Activated CD4-positive, alpha-beta T cell treated with anti-CD3 and anti-CD28 coated beads for 24 hours (primary cell): ENCODE measurements at places on chromosomes 2 and 18.

DNA sequence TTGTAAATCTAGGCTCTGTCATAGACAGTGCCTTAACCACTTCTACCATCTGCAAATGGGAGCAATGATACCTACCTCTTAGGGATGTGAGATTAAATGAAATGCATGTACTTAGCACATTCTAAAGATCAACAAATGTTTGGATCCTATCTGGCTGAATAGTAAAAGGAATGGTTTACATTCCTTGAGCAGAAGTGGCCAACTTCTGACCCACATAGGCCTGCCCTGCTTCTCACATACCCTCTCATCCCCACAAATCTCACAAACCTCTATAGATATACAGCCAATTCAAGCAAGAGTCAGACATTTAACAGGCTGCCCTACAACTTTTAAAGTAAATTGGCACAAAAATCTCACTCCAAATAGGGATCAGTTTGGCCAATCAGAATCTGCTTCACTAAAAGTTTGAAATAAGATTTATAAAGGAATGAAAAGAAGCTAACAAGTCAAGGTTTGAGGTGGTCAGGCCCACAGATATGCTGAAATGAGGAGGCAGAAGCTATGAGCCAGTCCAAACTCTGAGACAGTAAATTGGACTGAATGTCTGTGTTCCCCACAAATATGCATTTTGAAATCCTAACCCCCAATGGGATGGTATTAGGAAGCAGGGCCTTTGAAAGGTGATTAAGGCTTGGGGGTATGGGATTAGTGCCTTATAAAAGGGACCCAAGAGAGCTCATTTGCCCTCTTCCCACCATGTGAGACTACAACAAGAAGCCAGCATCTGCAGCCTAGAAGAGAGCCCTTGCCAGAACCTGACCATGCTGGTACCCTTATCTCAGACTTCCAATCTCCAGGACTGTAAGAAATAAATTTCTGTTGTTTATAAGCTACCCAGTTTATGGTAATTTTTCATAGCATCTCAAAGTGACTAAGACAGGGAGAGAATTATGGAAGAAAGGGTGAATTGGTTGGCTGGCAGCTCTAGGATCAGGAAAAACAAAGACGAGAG is 227.8 kb upstream of the RBMS1 start:
- DNase-seq = no peak

GRCh38 chr2:111659361-111660333 is 224.3 kb downstream of the ANAPC1 start:
- no peak for DNase-seq

GRCh38 chr2:185441486-185442005 is 297.1 kb upstream of the FSIP2 start:
- no peak for DNase-seq

DNA sequence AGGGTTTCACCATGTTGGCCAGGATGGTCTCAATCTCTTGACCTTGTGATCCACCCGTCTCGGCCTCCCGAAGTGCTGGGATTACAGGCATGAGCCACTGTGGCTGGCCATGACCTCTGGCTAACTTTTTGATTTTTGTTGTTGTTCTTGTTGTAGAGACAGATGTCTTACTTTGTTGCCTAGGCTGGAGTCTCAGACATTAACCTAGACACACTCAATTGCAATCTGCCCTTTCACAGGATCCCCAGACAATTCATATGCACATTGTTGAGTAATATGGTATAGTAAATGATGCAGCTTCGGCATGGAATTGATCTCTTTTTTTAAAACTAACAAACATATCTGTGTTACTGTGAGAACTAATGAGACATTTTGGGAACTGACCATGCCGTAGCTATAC is 130.5 kb upstream of the CCDC195 start:
- no peak for DNase-seq

GRCh38 chr18:60500960-60501359 is 128.4 kb upstream of the MC4R start:
- DNase-seq = no peak

GRCh38 chr2:125516496-125517109 is 1139.4 kb upstream of the GYPC start:
- no peak for DNase-seq

DNA sequence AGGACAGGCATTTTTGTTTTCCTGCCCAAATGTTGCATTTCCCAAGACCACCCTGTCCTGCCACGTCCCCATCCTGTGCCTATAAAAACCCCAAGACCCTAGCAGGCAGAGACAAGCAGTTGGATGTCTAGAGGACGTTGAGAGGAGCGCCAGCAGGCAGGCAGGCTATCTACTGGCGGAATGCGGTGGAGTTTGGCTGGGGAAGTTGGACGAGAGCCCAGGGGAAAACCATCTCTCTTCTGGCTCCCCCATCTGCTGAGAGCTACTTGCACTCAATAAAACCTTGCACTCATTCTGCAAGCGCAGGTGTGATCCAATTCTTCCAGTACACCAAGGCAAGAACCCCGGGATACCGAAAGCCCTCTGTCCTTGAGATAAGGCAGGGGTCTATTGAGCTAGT is 72.5 kb downstream of the ARL6IP6 start:
- no peak for DNase-seq

GRCh38 chr2:205660521-205661124 is 21.7 kb upstream of the NRP2 start:
- no peak for DNase-seq

- no peak for DNase-seq
Observed at GRCh38 chr2:231614559-231615057, 21.9 kb downstream of the TEX44 start.

- no peak for DNase-seq
Observed at GRCh38 chr2:171320208-171320621, 113.6 kb downstream of the METTL8 start.

DNA sequence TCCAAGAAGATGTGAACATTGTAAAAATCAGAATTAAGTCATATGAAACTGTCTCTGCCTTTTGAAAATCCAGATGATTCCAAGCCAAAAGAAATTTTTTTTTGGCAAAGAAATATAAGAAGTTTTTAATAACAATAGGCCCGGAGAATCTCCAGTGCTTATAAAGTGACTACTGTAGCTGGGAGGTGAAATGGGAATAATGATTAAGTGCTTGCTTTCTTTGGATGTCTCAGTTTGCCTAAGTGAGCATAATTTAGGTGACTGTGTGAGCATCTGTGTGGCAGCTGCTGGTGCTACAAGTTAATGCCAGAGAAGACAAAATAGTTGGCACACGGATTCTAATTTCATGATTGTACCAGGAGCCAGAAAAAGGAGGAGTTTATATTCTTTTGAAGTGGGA is 185.0 kb downstream of the LTBP1 start:
- no peak for DNase-seq

DNA sequence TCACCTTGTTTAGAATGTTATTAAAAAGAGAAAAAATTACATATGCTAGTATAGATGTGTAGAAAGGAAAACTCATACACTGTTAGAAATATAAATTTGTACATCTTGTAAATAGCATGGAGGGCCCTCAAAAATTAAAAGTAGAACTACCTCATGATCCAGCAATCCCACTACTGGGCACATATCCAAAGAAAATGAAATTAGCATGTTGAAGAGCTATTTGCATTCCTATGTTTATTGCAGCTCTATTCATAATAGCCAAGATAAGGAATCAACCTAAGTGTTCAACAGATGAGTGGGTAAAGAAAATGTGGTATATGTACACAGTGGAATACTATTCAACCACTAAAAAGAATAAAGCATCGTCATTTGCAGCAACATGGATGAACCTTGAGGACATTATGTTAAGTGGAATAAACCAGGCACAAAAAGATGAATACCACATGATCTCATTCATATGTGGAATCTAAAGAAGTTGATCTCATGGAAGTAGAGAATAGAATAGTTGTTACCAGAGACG is 251.5 kb upstream of the THUMPD2 start:
- no peak for DNase-seq

DNA sequence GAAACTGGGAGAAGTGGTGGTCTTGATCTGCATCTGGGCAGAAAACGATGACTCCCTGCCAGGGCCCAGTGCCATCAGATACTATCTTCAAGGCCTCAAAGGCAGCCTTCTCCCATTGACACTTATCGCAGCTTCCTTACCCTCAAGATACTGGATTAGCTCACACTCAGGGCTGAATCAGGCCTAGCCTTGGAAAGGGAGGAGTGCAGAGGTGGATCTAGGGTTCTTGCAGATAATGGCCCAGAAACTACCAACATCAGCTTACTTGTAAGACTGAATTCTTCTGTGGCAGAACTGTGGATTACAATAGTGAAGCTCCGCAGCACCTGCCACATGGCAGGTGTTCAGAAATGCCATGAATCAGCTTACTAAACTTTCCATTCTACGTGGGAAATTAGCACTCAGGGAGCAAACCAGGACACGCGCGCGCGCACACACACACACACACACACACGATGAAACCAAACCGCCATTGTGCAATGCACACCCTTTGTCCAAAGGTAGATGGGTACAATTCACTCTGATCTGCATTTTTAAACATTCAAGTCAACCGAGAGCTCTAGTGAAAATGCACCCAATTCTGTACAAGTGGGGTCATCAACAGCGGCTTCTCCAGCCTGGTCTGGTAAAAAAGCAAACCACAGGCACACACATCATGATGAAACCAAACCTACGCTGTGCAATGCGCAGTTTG is 26.3 kb upstream of the TMEM182 start:
- DNase-seq = no peak

DNA sequence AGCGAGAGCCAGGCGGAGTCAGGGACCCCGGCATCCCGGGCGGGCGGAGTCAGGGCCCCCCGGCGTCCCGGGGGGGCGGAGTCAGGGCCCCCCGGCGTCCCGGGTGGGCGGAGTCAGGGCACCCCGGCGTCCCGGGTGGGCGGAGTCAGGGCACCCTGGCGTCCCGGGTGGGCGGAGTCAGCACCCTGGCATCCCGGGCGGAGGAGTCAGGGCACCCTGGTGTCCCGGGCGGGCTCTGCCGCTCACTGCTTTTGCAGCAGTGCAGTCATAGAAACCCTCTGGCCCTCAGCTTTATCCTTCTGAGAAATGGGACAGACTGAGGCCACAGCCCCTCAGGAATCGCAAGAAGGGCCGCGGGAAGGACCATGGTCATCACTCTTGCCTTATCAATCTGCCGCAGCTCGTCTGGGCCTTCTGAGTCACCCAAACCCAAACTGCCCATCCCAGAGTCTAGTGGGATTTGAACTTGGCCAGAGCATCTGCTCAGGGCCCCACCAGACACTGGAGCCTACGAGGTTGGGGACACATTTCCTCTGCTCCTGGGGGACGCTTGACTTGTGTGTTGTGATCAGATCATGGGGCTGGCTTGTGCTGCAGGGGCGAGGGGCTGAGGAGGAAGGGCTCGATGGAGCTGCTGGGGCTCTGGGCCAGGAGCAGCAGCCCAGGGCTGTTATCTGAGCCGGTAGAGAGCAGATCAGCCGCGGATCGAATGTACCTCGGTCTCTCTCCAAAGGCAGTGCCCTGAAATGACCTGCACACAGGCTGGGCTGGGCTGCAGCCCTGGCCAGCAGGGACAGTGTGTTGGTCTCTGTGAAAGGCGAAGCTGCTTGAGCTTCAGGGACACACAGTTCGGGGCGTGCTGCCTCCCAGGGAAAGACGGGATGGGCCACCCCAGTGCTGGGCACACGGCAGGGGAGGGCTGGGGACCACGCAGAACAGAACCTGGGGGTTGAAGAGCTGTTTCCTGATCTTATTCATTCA is 290.1 kb upstream of the HDAC4 start:
- no peak for DNase-seq

DNA sequence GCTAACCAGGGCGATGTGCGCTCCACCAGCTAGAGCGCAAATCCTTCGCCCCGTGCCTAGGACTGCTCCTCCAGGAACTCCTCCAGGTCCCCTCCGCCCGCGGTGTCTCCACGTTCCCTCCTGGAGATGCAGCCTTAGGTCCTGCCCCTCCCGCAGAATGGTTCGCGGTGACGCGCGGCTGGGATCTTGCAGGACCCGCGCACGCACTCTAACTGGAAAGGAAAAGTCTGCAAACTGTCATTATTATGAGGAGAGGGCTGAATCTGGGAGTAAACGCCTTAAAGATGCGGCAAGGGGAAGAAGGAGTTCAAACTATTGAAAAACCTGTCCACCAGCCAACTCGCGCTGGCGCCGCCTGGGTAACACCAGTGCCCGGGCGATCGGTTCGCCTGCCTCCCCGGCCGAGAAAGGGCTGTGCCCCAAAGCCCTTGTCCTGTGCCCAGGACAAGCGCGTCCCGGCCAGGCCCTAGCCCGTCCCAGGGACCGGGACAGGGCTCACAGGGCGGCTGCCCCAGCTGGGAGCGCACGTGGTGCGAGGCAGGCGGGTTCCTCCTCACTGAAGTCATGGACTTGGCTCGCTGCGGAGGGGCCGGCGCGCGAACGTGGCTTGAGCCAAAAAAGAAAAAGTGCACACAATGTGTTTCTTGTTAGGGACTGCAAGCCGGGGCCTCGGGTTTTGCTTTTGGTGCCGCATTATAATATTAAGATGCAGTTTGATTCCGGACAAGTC is 5.5 kb upstream of the ID2 start:
- no peak for DNase-seq

- no peak for DNase-seq
Observed at GRCh38 chr2:158777077-158777476, 18.0 kb upstream of the DAPL1 start.

- no peak for DNase-seq
Observed at GRCh38 chr2:76759634-76760366, 762.4 kb downstream of the LRRTM4 start.

DNA sequence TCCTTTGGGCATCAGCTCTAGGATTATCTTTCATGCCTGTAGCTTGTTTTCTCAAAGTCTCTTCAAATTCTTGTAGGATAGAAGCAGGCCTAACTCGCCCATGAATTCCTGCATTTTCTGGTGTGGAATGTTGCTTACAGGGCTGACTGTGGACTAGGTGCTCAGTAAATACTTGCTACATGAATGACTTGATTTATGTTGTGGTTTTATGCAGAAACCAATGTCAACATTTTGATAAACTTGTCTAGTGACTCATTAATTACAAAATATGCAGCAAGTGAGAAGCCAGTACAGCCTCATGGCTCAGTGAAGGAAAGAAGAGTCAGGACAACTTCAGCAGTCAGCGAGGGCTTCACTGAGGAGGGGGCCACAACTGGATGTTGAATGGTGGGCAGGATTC is 110.6 kb upstream of the SIX2 start:
- DNase-seq = no peak

DNA sequence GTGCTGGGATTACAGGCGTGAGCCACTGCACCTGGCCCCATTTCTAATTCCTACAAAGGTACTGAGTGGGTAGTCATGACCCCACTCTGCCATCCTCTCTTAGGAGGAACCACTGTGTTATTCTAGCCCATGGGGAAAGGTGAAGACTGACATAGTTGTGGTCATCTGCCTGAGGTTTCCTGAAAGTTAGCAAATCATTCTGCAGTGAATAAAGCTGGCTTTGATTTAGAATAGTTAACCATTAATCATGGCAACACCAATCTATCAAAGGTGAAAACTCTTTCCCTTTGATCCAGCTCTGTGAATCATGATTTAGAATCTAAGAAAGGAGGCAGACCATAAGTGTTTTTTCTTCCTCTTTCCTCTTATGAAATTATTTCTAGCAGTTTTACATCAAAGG is 50.8 kb downstream of the SUMO1 start:
- no peak for DNase-seq

DNA sequence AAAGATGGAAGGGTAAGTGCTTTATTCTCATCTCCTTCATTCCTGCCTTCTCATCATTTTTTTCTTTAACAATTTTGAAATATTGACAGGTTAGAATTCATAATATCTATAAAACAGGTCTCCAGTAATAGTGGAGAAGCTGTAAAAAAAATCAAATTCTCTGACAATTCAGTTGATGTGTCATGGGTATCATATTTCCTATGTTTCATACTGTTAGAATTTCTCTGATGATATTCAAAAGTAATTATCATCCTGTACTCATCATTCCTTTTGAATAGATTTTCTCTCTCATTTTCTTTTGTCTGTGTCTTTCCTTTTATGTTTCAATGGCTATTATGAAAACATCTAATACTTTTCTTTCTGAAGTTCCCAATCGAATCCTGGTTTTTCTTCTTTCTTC is 97.7 kb downstream of the CPS1 start:
- no peak for DNase-seq
